ENCODE measurements at places on chromosomes 16 and 17. TPM values are rescaled to one million over a fixed set of nuclear protein-coding genes. Genes with fewer than 3 reads are reported as not detected.

GRCh38 chr17:45261577-45262515 lies at the start of gene SPATA32:
TSS of gene SPATA32 (minus strand) at chr17:45262094. CDS start at chr17:45262016, 78 bp downstream.
- peaks cover 35% of the 10 kb centered on the region for H3K36me3 ChIP-seq
- peak within 1 kb of the TSS; percentile 63 for H3K4me3 ChIP-seq
- peak; percentile 82 for DNase-seq
- no peaks in the 10 kb centered on the region for H3K27me3 ChIP-seq
- H3K27ac ChIP-seq: peak within 1 kb of the TSS; percentile 43

DNA sequence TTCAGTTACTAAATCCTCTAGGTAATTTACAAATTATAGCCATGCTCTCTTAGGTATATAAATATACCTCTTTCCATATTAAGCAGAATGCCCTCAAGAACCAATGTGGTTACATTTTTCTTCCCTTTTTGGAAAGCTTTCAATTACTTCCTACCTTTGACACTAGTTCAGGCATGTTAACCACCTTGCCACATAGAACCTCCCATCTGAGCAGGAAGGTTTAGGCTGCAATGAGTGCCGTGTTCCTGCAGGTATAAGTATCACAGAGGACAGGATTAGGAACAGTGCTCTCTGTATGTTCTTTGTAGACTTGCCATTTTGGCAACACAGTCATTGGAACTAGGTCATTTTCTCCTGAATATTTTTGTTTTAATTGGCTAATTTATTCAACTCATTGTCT lies 20.1 kb downstream of the KRT25 start:
- no peak for DNase-seq
- no peaks in the 10 kb centered on the region for H3K4me1 ChIP-seq
- no peak overlapping the region for H3K27ac ChIP-seq
- H3K36me3 ChIP-seq: no peaks in the 10 kb centered on the region

DNA sequence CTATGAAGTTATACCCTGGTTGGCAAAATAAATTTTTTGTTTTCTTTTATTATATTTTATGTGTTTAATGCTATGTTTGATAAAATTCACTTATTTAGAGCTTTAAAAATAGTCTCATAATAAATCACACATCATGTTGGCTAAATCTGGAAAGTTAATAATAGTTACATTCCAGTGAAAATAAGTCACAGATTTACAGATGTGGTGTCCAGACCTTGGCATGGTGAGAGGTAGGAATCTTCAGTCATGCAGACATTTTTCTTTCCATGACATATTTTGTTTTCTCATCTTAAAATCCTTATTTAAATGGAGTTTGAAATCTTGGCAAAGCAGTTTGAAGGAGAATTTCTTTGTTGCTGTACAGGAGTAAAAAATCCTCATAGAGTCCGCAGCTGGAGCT lies 48.1 kb upstream of the GOSR1 start:
- H3K36me3 ChIP-seq: peaks cover 77% of the 10 kb centered on the region
- H3K27ac ChIP-seq: no peak overlapping the region
- no peaks in the 10 kb centered on the region for H3K27me3 ChIP-seq
- no peak overlapping the region for H3K4me3 ChIP-seq
- no peak for DNase-seq
- peaks cover 11% of the 10 kb centered on the region for H3K4me1 ChIP-seq

KRTAP17-1 gene
- not detected for total RNA-seq

DNA sequence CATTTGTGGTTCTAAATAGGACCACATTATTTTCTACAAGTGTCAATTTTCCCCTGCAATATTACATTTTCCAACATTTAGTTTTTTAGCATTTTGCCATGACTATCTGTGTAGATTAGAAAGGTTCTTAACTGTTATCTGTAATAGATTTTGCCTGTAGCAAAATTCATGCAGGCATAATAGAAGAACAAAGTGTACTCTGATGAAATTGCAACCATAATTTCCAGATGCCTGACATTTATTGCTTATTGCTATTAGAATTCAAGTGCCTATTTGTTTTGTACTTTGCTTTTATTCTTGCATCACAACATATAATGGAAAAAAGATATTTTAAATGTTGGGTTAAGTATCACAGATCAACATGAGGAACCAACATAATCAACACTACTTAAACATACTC lies 337.7 kb downstream of the TOX3 start:
- no peaks in the 10 kb centered on the region for H3K4me1 ChIP-seq
- no peaks in the 10 kb centered on the region for H3K36me3 ChIP-seq
- H3K27me3 ChIP-seq: no peaks in the 10 kb centered on the region
- no peak overlapping the region for H3K27ac ChIP-seq

GRCh38 chr16:30775392-30776188 lies 11.4 kb downstream of the ZNF629 start:
- peaks cover 3% of the 10 kb centered on the region for H3K36me3 ChIP-seq
- peaks cover 10% of the 10 kb centered on the region for H3K4me1 ChIP-seq
- DNase-seq: peak; percentile 87
- H3K27me3 ChIP-seq: no peaks in the 10 kb centered on the region

ACLY gene
- total RNA-seq: 55.5 TPM

IL21R gene
- total RNA-seq: 6.0 TPM

DNA sequence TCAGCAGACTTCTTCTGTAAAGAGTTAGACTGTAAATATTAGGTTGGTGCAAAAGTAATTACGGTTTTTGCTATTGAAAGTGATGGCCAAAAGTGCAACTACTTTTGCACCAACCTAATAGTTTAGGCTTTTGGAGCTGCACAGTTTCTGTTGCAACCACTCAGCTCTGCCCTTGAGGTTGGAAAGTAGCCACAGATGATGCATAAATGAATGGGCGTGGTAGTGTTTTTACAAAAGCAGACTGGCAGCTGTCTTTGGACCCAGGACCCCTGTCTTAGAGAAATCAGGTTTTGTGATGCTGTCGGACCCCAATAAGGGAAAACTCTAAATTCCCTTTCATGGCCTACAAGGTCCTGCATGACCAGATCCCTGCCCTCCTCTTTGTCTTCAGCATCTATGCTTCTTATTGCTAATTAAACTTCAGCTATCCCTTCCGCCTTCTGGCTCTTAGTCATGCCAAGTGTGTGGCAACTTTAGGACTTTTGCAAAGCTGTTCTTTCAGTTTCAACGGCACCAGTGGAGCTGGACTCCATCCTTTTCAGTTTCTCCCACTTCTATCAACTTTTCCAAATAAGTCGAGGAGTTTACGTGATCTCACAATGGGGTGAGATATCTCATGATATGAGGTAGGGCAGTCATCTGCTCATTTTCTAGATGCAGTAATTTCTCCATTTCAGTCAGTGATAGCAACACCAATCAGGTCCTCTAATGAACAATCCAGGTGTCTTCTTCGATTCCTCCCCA lies 232.3 kb downstream of the XYLT1 start:
- no peak for DNase-seq
- H3K4me3 ChIP-seq: no peak overlapping the region
- H3K27ac ChIP-seq: no peak overlapping the region
- H3K36me3 ChIP-seq: no peaks in the 10 kb centered on the region
- H3K27me3 ChIP-seq: no peaks in the 10 kb centered on the region
- no peaks in the 10 kb centered on the region for H3K4me1 ChIP-seq

EIF1 gene
- total RNA-seq: 858 TPM

DNA sequence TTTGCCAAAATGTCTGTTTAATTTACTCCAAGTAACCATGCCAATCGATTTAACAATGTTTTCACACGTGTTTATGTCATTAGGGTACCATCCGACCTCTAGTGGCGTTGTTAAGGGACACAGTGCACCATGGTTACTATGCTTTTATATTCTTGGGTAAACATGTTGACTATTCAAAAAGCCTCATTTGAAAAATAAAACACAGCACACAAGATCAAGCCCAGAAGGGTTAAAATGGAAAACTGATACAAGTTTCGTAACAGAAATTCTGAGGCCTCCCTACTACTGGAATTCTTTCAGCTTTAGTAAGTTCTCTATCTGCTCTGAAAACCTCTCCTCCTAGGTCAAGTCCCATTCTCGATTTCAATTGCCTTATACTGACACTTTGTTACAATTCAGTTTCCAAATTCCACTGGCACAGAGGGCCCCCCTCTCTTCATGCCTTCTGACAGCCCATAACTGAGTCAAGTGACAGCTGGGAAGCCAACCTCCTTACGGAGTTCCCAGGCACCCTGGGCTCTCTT lies 2.1 kb downstream of the CFAP20 start:
- H3K4me1 ChIP-seq: peaks cover 62% of the 10 kb centered on the region
- H3K27ac ChIP-seq: peak overlapping the region; percentile 40
- H3K36me3 ChIP-seq: no peaks in the 10 kb centered on the region
- no peaks in the 10 kb centered on the region for H3K27me3 ChIP-seq
- peak overlapping the region; percentile 75 for H3K4me3 ChIP-seq

- peaks cover 60% of the 10 kb centered on the region for H3K4me1 ChIP-seq
- peak overlapping the region; percentile 75 for H3K27ac ChIP-seq
- DNase-seq: peak; percentile 62
- no peaks in the 10 kb centered on the region for H3K27me3 ChIP-seq
Measured at GRCh38 chr16:68247400-68247799, 2.2 kb downstream of the PLA2G15 start.

DNA sequence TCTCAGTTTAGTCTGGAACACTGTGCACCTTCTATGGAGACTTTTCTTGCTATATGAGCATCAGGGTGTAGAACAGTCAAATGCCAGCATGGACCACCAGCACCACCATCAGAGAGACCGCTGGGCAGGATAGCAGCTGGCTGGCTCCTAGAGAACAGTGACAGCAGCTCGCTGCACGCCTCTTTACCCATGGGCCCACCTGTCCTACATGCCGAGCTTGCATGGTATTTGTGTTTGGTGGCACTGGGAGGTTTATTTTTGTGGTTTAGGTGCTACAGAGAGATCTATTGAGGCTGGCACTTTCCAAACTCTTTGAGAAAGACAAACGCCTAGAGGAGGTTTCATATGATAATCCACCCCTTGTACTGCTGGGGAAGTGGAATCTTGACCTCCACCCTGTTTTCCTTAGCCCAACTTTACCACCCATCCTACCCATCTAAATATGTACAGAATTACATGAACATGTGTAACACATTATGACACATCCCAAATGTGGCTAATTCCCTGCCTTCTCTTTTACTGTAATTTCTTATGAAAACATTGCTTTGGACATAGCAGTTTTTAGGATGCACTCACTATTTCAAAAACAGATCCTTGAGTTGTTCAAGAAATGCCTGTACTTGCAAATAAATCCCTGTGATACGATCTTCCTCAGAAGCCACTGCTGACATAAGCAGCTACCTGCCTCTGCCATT lies 46.3 kb downstream of the COG7 start:
- H3K27ac ChIP-seq: no peak overlapping the region
- H3K4me1 ChIP-seq: peaks cover 6% of the 10 kb centered on the region
- no peaks in the 10 kb centered on the region for H3K27me3 ChIP-seq
- peaks cover 81% of the 10 kb centered on the region for H3K36me3 ChIP-seq
- DNase-seq: no peak
- no peak overlapping the region for H3K4me3 ChIP-seq

SENP3 gene
- 40.5 TPM for total RNA-seq

GRCh38 chr16:7550096-7550495 lies 217.5 kb downstream of the RBFOX1 start:
- no peak for DNase-seq
- no peak overlapping the region for H3K4me3 ChIP-seq
- H3K27me3 ChIP-seq: no peaks in the 10 kb centered on the region
- H3K4me1 ChIP-seq: no peaks in the 10 kb centered on the region
- no peak overlapping the region for H3K27ac ChIP-seq

DNA sequence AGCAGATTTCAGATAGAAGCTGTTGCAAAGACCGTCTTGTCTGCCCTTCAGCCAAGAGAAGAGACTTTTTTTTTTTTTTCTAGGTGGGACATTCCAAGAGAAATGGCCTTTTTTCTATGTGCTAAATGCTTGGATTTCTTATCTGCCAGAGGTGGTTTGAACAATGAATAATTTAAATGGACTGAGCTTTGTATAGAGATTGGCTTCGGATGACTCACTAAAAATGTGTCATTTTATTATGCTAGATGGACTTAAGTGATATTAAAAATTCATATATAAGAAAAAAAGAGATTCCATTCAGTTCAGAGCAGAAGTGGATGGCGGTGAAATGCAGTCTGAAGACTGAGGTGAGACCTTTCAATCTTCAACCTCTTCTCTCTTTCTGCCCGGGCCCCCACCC lies 58.4 kb downstream of the MEAK7 start:
- no peaks in the 10 kb centered on the region for H3K36me3 ChIP-seq
- no peak overlapping the region for H3K4me3 ChIP-seq
- no peak for DNase-seq
- H3K27me3 ChIP-seq: peaks cover 10% of the 10 kb centered on the region
- no peaks in the 10 kb centered on the region for H3K4me1 ChIP-seq
- no peak overlapping the region for H3K27ac ChIP-seq

GRCh38 chr17:29592850-29593551 lies at the start of gene ANKRD13B:
TSS of gene ANKRD13B (plus strand) at chr17:29593132. CDS start at chr17:29593622, 490 bp downstream.
- peaks cover 69% of the 10 kb centered on the region for H3K4me1 ChIP-seq
- peak within 1 kb of the TSS; percentile 66 for H3K4me3 ChIP-seq

DNA sequence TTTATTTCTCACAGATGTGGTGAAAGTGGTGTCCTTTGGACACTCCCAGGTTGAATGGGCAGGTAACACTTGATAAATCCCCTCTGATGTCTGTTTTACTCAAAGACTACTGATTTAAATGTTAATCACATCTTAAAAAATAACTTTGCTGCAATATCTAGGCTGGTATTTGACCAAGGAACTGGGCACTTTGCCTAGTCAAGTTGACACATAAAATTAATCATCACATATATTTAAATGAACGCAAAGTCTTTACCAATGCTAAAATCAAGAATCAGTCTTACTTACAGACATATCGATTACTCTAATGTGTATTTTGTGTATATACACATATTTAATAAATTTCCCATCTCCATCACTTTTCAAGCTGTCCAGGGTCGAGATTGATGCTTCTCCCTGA lies 7.0 kb downstream of the MT2A start:
- DNase-seq: no peak
- H3K36me3 ChIP-seq: no peaks in the 10 kb centered on the region
- peaks cover 26% of the 10 kb centered on the region for H3K4me1 ChIP-seq

GRCh38 chr17:48307814-48308411 lies 122.1 kb downstream of the SKAP1 start:
- H3K4me3 ChIP-seq: no peak overlapping the region
- H3K27ac ChIP-seq: no peak overlapping the region
- H3K4me1 ChIP-seq: no peaks in the 10 kb centered on the region
- H3K27me3 ChIP-seq: peaks cover 86% of the 10 kb centered on the region
- no peak for DNase-seq

TEKT5 gene
- total RNA-seq: not detected

DNA sequence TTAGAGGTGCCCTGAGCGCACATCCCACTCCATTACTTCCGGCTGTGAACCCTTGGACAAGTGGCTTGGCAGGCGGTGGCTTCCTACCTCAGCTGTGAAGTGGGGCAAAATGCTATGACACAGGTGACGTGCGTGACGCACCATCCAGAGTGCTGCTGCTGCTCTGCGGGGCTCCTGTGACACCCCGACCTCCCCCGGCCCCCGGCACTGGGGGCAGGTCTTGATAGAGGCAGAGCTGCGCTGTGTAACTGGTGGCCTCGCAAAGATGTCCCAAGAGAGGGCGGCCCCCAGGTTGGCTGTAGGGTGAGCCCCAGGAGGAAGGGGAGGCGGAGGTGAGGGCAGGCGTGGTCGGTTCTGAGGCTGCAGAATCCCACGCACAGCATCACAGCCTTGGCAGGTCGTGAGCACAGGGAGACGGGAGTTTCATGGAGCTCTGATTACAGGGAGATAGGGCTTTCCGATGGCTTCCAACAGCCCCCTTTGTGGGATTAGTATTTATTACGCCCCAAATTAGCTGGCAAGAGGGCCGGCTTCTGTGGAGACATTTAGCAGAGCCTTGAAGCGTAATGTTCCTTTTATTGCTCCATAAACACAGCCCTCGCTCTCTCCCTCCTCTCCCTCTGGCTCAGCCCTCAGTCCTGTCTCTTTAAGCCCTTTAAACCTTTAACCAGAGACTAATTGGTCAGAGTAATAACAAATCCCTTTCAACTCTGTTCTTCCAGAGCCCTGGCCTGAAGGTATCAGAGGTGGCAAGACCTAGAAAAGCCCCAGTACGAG lies 328.1 kb downstream of the C16orf95 start:
- H3K27ac ChIP-seq: no peak overlapping the region
- no peak overlapping the region for H3K4me3 ChIP-seq
- H3K4me1 ChIP-seq: no peaks in the 10 kb centered on the region
- no peaks in the 10 kb centered on the region for H3K36me3 ChIP-seq
- DNase-seq: no peak

Measured in heart left ventricle (tissue), 16 donors.